Stimulated activated CD8-positive, alpha-beta memory T cell treated with anti-CD3 and anti-CD28 coated beads, Interleukin-2, amount 100 ng/mL, for 48 hours (primary cell): ENCODE measurements at places on chromosomes 3 and 15.

DNA sequence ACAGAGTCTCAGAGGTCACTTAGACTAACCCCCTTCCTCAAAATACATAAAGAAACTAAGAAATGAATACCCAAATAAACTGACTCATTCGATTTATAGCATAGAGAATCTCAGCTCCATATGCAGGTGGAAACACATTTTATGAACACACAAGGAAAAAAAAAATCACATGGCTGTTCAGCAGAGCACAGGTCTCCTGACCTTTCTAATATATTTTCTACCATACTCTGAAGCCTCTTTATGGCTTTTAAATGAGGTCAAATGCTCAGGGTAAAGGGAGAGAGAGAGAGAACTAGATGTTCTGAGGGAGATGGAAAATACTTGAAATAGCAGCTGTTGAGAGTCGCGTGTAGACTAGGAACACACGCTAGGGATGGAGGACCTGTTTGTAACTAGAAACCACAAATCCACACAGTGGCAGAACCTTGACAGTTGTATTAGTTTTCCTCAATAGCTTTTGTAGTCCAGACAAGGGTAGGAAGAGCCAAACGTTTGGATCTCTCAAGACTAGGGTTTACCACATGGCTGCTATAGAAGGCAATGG lies 165.3 kb downstream of the FMN1 start:
- DNase-seq = no peak

DNA sequence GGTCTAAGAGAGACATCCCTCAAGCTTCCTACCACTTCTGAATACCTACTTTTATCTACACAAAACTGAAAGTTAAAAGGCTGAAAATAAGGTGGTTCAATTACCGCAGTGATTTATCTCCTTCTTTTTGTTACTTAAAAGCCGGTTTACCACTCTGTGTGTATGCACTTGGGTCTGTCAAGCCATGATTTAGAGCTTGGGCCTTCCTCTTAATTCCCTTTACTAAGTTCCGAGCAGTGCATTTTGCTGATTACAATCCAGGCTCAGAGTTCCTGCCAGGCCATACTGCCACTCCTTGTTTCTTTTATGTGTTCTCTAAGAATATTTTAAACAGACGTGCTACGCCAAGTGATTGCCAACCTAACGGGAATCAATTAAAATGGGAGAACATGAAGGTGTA lies 16.5 kb downstream of the KCTD6 start:
- no peak for DNase-seq

DNA sequence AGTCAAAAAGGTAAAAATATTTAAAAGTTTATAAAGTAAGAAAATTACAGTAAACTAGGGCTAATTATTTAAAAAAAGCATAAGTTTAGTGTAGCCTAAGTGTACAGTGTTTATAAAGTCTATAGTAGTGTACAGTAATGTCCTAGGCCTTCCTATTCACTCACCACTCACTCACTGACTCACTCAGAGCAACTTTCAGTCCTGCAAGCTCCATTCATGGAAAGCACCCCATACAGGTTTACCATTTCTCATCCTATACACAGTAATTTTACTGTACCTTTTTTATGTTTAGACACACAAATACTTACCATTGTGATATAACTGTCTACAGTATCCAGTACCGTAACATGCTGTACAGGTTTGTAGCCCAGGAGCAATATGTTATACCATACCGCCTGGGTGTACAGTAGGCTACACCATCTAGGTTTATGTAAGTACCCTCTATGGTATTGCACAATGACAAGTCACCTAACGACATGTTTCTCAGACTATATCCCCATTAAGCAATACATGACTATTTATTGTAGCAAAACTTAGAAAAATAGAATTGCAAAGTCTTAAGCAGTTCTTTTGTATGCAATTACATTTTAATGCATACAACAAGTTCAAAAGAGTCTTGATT lies 19.5 kb downstream of the AVEN start:
- DNase-seq = no peak

DNA sequence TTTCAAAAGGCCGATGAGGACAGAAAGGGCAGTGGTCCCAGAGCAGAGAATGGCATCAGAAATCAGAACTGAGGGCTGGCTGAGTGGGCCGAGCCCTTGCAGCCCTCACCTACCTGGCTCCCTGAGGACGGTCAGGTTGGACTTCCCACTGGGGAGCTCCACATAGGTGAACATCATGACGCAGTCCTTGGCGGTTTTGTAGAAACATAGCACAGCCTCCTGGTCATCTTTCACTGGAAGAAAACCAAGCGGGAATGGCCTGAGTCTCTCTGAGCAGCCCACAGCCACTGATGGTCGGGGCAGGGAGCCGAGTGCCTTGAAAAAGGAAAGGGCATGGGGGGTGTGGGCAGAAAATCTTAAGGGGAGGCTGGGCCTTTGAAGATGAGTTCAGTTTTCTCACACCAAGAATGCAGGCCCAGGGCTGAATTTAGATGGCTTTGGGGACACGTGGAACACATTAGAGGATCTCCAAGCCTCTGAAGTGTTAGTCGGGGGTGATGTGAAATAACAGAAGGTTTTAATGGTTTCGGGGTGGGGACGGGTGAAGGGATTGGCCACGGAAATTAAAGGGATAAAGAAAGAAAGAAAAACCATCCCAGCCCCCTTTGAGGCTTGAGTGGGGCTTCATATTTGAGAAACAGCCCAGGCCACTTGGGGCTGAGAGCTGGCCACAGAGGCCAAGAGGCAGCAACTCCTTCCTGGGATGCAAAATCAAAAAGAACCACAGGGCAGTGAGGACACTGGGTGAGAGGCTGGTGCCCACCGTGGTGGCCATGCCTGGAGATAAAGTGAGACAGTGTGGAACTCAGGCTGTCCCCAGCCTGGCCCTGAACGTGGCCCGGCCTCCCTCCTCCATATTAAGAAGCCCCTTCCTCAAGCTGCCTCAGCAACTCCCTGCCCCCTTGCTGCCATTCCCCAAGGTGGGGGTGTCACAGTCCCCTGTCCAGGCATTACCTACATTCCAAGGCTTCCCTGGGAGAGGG lies 36.2 kb downstream of the UMPS start:
- DNase-seq = no peak

GRCh38 chr15:74349241-74349778 lies 18.1 kb downstream of the CYP11A1 start:
- DNase-seq = no peak

- DNase-seq = no peak
Observed at GRCh38 chr15:69793781-69794451, 303.8 kb downstream of the TLE3 start.

GRCh38 chr3:20007960-20008359 lies 4.1 kb downstream of the PP2D1 start:
- no peak for DNase-seq

DNA sequence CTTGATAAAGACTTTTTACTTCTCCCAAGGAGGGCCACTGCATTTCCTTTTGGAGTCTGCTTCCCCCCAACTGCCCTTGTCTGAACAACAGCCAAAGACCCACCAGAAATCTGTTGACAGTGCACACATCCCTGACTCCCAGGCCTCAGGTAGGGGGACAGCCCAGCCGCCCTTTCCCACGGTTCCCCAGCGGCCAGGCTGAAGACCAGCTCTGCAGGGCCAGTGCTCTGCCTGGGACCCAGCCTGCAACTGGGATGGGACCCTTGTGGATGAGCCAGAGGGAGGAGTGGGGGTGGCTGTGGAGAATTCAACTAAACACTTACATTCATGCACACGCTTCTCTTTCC lies 8.1 kb upstream of the PRR23E start:
- DNase-seq = no peak

DNA sequence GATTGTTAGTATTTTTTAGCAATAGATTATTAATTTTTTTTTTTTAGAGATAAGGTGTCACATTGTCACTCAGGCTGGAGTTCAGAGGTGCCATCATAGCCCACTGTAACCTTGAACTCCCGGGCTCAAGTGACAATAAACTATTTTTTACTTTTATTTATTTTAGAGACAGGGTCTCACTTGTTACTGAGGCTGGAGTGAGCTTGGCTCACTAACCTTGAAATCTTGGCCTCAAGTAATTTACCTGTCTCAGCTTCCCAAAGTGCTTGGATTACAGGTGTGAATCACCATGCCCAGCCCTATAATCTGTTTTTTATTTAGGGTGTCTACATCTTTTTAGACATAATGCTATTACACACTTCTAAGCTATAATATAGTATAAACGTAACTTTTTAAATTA lies 7.9 kb upstream of the ARPP19 start:
- no peak for DNase-seq

DNA sequence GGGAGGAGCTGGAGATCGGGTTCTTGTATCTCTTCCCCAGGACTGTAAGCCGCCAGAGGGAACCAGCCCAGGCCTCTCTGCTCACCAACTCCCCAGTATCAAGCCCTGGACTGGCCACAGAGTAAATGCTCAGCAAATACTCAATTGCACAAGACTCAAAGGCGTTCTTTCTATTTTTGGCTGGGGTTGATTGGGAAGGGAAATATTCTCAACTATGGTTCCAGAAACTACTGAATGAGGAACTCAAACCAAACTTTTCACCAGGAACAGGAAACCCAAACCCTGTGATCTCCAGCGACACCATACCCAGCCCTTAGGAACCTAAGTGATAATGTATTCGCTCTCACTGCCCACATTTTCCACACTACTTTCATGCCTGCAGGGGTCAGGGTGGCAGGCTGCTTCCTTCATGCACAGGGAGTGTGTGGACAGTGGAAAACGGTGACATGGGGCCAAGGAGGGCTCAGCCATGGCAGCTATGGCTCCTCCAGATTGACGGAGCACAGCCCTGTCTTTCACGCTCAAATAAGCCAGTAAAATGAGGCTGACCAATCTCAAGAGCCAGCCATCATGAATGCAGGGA lies 124.7 kb upstream of the RAD18 start:
- no peak for DNase-seq

GRCh38 chr15:64524778-64525177 lies 64.4 kb downstream of the ZNF609 start:
- no peak for DNase-seq

GRCh38 chr3:84194029-84194428 lies 764.8 kb upstream of the CADM2 start:
- DNase-seq = no peak

- DNase-seq = peak; percentile 37
Observed at GRCh38 chr3:179147514-179147872, 664 bp upstream of the PIK3CA start.

DNA sequence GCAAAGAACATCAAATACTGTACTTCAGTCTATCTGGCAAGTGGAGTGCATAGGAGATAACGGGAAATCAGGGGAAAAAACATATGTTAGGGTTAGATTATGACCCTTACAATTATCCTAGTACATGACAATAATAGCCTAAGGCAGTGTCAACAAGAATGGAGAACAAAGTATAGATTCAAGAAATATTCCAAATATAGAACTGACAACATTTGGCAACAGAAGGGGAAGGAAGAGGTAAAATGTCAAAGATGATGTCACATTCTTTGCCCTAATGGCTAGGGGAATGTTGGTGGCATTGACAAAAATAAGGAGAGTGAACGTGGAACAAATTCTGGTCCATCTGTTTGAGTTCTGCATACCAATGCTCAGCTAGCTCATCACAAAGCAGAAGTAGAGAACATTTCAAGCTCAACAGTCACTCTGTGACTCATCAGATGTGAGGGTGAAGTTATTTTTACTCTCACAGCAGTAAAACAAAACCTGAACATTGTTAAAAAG lies 15.5 kb upstream of the ATP8B4 start:
- DNase-seq = no peak

DNA sequence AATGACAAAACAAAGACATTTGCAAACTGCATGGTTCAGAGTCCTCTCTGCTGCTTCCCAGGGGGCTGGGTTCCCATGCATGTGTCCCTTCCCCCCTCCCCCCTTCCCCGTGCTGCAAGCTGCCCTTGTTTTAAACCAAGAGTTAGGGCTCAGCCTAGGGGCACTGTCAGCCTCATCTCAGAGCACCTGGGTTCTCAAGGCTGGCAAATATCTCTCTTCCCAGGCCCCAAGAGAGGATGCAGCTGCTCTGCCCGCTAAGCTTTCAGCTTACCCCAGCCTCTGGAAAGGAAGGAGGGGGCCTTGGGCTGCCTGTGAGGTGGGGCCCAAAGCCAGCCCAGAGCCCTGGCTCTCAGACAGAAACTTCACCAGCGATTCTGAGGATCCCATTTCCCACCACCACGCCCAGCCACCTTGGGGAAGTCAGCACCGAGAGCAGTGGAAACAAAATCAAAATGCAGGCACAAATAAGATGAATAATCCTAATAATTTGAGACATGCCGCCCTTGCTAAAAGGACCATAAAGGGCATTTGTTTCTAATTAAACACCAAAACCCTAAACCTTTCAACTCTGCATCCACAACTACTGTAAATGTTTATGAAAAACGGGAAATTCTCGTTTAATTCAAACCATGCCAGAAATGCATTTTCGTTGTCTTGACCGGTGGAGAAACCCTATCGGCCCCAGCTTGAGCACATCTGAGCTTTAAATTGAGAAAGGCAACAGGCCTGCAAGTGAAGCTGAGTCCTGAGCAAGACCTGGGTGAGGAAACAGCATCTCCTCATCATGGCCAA lies 67.7 kb upstream of the WNT5A start:
- DNase-seq = no peak

DNA sequence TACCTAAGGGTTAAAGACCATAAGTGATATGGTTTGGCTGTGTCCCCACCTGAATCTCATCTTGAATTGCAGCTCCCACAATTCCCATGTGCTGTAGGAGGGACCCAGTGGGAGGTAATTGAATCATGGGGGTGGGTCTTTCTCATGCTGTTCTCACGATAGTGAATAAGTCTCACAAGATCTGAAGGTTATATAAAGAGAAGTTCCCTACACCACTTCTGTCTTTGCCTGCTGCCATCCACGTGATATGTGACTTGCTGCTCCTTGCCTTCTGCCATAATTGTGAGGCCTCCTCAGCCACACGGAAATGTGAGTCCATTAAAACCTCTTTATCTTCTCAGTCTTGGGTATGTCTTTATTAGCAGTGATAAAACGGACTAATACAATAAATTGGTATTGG lies 75.0 kb upstream of the CADPS start:
- no peak for DNase-seq

GRCh38 chr3:102142379-102143060 lies 292.3 kb upstream of the ZPLD1 start:
- DNase-seq = no peak

GRCh38 chr3:101643861-101644613 lies 32.9 kb downstream of the ZBTB11 start:
- DNase-seq = peak; percentile 28

- DNase-seq = no peak
Observed at GRCh38 chr15:82656641-82657266, 9.6 kb upstream of the CPEB1 start.

GRCh38 chr3:17949101-17949500 lies 206.7 kb upstream of the TBC1D5 start:
- DNase-seq = no peak

DNA sequence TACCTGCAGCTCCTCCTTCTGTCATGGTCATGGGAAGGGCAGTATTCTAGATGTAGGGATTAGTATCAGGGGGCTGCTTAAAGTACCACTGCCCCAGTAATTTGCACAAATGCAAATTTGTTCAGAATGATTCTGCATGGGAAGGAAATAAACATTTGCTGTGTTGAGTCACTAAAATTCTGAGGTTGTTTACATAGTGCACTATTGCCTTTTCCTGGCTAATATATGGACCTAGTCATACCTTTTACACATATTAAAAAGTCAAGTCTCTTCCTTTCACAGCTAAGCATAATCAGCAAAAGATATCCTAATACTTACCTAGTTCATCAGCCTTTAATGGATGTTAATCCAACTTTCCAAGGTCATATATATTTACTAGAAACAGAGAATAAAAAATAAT lies 746.4 kb upstream of the NR2F2 start:
- DNase-seq = no peak

- no peak for DNase-seq
Observed at GRCh38 chr15:89121414-89121813, 33.2 kb downstream of the ABHD2 start.
